GM19239 (cell line): ENCODE measurements at places on chromosomes 2 and 18.

GRCh38 chr2:226623587-226624368 lies 175.8 kb downstream of the IRS1 start:
- no peak for DNase-seq

DNA sequence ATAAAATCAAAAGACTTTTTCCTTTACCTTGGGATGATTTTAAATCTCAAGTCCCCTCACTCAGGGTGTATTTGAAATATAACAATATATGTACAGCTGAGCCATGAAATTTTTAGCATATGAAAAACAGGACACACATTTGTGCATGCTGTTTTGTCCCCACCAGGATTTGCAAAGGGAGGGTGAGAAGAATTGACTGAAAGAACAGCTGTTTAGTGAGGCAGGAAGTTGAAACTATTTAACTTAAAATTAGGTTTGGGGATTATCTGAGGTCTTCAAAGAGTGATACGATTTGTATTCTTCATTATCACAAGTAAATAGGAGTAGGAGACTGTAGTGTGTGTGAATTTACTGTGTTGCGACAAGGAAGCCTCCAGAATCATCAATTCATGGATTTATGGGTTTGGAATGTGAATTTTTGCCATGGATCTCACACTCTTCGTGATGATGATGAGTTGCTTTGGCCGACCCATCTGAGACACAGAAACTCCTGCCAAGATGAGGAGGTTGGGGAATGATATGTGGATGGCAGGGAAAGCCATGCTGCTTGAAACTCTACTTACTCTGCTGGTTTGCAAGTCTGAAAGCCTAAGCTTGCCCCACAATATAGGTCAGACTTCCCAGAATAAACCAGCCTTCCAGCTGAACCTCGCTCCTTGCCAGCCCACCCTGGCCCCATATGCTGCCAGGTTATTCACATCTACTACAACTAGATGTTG lies 31.0 kb upstream of the SPATS2L start:
- no peak for DNase-seq

DNA sequence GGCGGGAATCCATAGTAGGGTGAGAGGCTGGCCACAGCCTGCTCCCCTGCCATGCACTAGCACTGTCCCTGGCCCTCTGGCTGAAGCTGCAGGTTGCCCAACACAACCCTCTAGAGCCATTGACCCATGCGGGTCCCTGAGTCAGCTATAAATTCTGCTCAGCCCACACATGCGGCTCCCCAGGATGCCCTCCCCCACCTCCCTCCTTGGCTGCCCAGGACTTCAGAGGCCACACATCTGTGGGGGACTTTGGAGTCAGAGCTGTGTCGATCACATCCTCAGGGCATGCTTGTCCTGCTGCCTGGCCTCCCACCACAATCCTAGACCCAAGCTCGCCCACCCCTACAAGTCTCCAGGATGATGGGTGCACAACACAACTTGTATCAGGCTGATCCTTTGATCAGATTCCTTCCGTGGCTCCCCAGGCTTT lies 97.0 kb downstream of the TFCP2L1 start:
- no peak for DNase-seq

GRCh38 chr2:1494906-1495305 lies 81.6 kb downstream of the TPO start:
- no peak for DNase-seq

DNA sequence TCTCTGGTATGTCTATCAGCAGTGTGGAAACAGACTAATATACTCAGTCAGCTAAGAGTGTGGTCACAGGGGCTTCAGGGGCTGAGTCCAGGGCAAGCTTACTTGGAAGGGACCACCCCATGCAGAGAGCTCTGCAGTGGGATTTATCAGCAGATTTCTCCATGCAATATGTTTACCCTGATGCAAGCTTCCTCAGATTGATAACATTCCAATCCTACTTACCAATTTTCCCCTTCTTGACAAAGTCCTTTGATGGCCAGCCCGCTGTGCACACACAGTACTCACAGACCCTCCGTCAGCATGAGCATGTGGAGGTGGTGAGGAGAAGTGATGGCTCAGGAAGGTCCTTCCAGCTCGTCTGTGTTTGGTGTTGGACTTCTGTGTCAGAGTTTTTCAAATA lies 51.8 kb downstream of the SH3RF3 start:
- no peak for DNase-seq

DNA sequence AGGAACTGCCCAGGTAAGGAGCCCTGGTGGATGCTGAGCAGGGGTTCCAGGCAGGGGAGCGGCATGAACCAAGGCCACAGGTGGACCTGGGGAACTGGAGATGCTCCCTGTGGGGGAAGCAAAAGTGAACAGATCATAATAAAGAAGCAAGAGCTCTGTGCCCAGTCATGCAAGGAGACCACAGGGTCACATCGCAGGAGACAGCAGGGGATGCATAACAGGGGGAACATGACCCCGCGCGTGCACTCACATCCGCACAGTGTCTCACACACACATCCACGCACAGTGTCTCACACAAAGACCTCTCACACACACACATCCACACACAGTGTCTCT lies 473.3 kb upstream of the HS6ST1 start:
- no peak for DNase-seq

DNA sequence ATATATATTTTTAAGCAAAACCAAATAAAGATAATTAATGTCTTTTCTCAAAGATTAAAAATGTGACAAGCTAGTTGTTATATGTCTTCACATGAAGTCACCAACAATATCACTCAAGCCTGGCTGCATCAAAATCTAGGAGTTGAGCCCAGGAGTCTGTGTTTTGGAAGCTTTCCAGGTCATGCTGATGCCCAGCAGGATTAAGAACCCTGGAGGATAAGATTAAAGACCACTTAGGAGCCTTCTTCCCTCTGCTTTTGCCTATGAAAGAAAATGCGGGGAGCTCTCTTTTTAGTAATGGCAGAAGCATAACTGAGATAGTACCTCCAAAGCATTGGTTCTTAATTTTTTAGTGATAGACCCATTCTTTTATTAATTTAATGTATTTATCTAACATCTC lies 157.4 kb downstream of the ASXL3 start:
- DNase-seq, result no peak
